ENCODE measurements at places on chromosomes 5 and 9. TPM values are rescaled to one million over a fixed set of nuclear protein-coding genes. Genes with fewer than 3 reads are reported as not detected.
A peak's percentile ranks its signal among the peaks of the same experiment; 100 is the strongest.

Gene UBE2QL1
- 24.1 TPM for total RNA-seq

DNA sequence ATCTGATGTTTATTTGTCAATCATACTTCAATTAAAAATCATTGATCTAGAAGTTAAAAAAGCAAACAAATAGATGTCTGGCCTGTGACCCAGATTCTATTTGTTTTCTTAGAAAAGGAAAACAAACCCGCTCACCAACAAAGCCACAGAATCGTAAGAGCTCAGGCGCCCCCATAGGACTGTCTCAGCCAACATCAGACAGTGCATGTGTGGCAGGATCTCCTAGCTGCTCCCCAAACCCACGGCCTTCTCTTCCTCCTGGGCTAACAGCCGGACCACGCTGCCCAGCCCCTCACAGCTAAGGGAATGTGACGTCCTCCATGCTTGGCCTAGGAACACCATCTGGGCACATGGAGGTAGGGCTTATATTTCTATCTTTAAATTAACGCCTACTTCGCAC is 19.4 kb downstream of the OR2Y1 start:
- DNase-seq, result no peak

- no peak for DNase-seq
Measured at GRCh38 chr5:96885518-96886338, 9.4 kb downstream of the ERAP2 start.

Gene HMMR
- 1.4 TPM for total RNA-seq

DNA sequence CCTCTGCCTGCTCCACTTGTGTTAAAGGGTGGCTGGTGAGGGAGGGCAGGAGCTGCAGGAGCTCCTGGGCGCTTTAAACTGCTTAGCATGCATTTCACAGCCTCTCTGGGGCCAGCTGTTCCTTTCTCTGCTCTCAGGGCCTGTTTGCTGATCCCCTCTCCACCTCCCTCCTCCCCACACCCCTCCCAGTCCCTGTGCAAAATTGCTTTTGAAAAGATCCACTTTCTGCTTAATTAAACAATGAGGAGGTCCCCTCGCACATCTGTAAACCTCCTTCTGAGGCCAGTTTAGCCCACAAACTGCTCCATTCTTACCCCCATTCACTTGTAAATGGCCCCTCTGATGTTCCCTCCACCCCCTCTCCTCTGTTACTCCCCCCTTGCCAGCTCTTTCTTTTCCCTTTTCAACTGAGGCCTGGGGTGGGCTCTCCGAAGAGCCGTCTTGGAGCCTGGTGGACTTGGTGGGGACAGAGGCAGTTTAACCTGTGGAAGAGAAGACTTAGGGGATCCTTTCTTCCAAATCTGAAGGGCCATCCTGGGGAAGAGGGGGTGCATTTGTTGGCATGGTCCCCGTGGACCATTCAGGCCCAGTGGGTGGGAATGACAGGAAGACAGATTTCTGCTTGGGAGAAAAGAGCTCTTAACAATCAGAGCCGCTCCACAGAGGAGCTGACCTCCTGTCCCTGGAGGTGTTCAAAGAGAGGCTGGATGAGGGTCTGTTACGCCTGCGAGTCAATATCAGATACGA is 12.0 kb downstream of the URM1 start:
- DNase-seq, result no peak

Gene PDCD1LG2
- total RNA-seq, result 0.86 TPM

GRCh38 chr5:77239126-77239741 is 28.8 kb downstream of the PDE8B start:
- DNase-seq, result no peak

GRCh38 chr5:32100230-32100629 is 73.9 kb downstream of the GOLPH3 start:
- no peak for DNase-seq

Gene RGS7BP
- 1.9 TPM for total RNA-seq

GRCh38 chr5:27706832-27707231 is 668.4 kb upstream of the CDH9 start:
- DNase-seq, result no peak

GRCh38 chr5:91297994-91298393 is 85.1 kb downstream of the ARRDC3 start:
- no peak for DNase-seq

DNA sequence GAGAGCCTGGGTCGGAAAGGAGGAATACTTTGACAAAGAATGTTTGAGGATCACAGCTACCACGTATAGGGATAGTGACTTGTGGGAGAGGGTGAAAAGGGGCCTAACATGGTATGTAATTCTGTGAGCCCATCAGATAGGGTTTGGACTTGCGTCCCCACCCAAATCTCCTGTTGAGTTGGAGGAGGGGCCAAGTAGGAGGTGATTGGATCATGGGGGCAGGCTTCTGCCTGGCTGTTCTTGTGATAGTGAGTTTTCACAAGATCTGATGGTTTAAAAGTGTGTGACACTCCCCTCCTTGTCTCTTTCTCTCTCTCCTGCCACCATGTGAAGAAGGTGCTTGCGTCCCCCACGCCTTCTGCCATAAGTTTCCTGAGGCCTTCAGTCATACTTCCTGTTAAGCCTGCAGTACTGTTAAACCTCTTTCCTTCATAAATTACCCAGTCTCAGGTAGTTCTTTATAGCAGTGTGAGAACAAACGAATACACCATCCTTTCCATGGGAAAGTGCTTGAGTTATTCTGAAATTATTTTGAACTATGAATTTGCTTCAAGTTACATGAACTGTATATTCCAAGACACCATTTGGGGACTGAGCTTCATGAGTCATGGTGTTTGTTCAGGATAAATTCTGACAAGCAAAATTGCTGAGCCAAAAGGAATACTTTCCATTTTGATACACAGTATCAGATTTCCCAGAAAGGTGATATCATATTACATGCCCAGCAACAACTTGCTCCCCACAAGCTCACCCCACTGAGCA is 68.8 kb upstream of the SSBP2 start:
- DNase-seq, result no peak

DNA sequence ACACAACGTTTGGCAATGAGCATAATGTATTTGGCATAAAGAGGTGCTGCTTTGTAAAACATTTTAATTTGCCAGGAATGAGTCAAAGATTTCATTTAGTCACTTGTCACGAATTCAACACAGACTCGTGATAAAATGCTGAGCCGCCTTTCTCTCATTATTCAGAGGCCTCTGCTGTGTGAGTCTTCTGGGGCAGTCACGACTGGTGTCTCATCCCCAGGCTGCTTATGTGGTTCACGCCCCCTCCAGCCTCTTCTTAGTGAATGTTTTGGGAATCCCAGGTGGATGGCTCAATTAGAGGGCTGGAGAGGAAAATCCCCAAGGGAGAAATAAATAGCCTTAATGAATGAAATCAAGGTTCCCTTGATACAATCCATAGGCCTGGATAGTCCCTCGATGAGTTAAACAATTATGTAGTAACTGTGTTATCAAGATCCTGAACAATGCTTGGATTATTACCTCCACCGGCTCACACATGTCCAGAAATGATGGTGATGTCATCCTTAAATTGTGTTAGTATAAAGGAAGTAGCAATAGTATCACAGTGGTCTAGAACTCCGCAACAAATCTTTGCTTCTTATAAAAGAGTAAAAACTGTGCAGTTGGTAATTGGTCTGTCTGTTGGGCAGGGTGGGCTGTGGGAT is 192.1 kb upstream of the ADAMTS16 start:
- DNase-seq, result no peak

- DNase-seq, result no peak
Measured at GRCh38 chr5:69004676-69005075, 89.1 kb upstream of the SLC30A5 start.

DNA sequence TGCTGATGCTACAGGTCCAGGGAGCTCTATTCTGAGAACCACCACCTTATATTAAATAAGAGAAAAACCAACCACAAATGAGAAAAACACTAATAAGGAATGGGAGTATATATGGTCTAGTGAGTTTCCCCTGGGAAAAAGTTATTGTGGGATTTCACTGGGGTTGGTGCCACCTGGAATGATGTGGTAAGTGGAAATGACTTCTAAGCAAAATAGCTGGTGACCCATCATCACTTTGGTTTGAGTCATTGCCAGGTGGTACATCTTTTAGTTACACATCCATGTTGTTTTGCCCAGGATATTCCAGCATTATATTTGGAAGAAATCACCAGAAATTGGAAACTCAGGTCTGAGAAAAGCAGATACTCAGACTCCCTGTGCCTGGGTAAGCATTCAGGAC is 437.3 kb downstream of the DTWD2 start:
- no peak for DNase-seq

Gene CAPSL
- not detected for total RNA-seq

Gene SMIM33
- not detected for total RNA-seq

GRCh38 chr9:101673642-101674041 is 64.8 kb downstream of the GRIN3A start:
- DNase-seq, result no peak

DNA sequence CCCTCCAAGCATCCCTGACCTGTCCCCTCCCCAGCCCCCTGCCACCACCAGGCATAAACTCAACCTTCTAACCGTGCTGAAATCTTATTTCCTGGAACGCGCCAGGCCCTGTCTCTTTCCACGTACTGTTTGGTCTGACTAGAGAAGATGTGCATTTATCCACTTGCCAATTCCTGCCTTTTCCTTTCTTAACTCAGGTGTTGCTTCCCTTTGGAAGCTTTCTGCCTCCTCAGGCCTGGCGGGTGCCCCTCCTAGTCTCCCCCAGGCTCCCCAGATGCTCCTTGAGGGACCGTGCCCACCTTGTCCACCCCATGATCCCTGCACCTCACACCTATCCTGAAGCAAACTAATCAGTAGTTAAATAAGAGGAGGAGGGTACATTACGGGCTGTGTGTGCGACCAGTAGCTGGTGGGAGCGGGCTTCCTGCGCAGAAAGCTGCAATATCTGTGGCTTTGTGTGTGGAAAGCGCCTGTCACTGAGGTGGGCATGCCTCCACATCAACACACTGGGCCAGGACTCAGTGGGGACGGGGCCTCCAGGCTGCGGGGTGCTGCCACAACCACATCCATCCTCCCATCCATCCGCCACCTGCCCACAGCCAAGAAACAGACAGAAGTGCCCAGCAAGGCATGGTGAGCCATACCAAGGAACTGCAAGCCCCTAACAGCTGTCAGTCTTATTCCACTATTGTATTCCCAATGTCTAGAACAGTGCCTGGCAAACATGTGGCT is 73.5 kb downstream of the COL23A1 start:
- no peak for DNase-seq

GRCh38 chr5:96257904-96258303 is 175.1 kb downstream of the PCSK1 start:
- no peak for DNase-seq

GRCh38 chr5:156197042-156197635 is 129.8 kb upstream of the SGCD start:
- DNase-seq, result no peak

GRCh38 chr5:347712-348284 is 26.3 kb downstream of the AHRR start:
- no peak for DNase-seq

Gene AQP7
- total RNA-seq, result 96.3 TPM

DNA sequence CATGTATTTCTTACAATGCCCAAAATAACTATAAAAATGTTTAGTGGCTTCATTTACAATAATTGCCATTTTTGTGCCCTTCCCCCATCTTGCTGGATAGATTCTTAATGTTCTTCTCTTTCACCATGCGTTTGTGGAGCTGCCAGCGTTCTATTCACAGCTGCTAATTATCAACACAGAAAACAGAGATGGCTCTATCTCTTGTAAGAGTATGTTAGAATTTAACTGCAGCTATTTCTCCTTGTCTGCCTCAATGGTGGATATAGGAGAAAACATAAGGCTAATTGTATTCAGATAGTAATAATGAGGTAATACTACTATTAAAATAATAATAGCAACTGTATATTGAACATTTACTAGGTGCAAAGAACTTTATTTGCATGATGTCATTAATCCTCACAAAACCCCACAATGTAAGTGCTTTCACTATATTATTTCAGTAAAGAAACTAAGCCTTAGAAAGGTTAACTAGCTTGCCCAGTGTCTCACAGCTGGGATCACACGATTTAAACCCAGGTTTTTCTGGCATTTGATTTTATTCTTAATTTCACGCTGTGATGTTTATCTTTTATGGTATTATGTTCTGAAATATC is 50.1 kb downstream of the JAKMIP2 start:
- DNase-seq, result no peak

Gene NR2F1
- not detected for total RNA-seq

GRCh38 chr5:36948650-36949049 is 72.1 kb downstream of the NIPBL start:
- DNase-seq, result no peak

DNA sequence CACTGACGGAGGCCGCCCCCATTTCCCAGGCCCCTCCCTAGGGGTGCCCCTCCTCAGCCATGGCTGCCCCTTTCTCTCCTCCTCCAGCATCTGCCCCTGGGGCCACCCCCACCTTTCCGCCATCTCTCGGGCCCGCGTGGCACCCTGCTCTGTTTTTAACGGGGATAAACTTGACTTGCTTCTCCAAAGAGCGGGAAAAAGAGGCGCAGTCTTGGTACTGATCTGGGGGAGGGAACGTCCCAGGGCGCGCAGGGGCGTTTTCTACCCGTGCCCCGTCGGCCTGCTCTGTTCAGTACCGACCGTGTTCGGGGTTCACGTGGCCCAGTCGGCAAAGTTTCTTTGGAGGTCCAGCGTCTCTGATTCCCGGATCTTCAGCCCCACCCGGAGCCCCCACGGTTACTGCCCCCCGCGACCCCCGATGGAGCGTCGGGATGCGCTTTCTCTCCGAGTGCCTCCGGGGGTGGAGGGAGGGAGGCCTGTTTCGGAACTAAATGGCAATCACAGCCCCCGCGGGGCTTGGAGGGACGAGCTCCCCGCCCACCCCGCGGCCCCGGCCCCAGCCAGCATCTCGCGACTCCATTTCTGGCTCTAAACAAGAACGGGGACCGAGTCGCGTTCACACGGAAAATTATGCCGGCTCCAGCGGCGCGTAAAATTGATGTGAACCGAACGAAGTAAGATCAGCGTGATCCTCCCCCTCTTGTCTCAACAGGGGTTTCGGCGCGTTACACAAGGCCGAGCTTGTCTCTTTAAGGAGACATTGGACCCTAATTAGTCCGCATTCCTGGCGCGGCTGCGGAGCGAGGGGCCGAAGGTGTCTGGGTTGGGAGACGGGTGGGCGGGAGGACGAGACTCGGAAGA is 1.1 kb upstream of the TLE4 start:
- DNase-seq, result peak; percentile 46

Gene EIF4E1B
- not detected for total RNA-seq
